ENCODE measurements at places on chromosomes 12 and 14.

DNA sequence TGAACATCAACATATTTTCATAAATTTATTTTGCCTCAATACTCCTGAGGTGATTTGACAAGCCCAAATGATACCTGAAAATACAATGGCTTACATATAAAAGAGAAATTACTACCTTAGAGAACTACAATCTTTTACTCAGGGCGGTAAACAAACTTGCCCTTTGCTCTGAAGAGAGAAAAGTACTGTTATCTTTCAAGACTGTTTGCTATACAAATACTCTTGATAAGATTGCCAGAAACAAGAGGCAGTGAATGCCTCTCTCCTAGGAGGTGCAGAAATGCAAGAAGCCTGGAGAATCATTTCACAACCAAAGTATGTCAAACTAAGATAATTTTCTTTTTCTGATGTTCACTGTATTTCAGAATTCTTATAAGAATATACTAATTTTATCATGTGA is 160.3 kb downstream of the ALX1 start:
- DNase-seq = no peak

GRCh38 chr14:48401321-48401720 is 725.9 kb upstream of the MDGA2 start:
- DNase-seq = no peak

DNA sequence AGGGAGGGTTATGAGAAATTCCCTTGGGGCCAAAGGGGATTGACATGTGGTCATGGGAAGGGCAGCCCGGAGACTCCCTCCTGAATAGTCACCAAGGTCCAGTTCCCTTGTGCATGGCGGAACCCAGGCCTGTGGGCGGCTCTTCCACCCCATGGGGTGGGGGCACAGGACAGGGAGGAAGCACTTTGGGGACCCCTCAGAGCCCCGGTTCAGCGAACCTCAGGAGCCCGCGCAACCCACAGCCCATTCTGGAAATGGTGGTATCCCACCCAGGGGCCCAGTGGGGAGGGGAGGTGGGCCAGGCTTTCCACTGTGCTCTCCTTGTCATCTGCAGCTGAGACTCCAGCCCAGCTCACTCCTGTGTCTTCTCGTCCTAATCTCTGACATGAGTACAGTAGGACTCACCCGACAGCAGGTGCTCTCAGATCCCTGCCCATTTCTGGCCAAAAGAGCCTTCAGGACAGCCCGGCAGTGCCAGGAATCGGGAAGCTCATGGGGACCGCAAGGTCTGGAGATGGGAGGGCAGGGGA is 255.2 kb upstream of the SFSWAP start:
- DNase-seq = no peak

- DNase-seq = no peak
Observed at GRCh38 chr14:61498811-61499210, 177.4 kb downstream of the PRKCH start.

Measured in DMS79 (cell line).